ENCODE measurements at places on chromosomes 1 and 21.
A peak's percentile ranks its signal among the peaks of the same experiment; 100 is the strongest.

- H3K27me3 ChIP-seq = peaks cover 71% of the 10 kb centered on the region
- no peak overlapping the region for H3K27ac ChIP-seq
- no peak for DNase-seq
- H3K4me1 ChIP-seq = no peaks in the 10 kb centered on the region
- no peak overlapping the region for H3K4me3 ChIP-seq
Measured at GRCh38 chr1:37734629-37735591, 30.0 kb downstream of the EPHA10 start.

DNA sequence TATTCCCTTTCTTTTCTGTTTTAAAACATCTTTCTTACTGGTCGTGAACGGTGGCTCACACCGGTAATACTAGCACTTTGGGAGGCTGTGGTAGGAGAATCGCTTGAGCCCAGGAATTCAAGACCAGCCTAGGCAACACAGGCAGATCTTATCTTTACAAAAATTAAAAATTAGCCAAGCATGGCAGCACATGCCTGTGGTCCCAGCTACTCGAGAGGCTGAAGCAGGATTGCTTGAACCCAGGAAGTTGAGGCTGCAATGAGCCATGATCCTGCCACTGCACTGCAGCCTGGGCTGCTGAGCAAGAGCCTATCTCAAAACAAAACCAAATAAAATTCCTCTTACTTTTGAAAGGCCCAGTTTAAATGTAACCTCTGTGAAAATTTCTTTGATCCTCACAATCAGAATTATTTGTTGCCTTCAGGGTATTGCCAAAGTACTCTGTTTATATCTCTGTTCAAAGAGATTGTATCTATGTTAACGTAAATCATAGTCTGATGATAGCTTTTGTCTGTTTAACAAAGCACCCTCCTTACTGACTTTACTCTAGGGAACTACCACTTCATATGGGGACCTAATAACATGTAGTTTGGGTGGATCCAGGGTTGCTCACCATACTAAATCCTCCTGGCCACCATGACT is 71.6 kb downstream of the RERE start:
- no peak overlapping the region for H3K4me3 ChIP-seq
- H3K36me3 ChIP-seq = peaks cover 4% of the 10 kb centered on the region
- H3K27ac ChIP-seq = peak overlapping the region; percentile 77
- no peak for DNase-seq
- H3K27me3 ChIP-seq = no peaks in the 10 kb centered on the region
- H3K4me1 ChIP-seq = peaks cover 28% of the 10 kb centered on the region

GRCh38 chr21:37994211-37994610 is 78.0 kb upstream of the KCNJ6 start:
- peaks cover 12% of the 10 kb centered on the region for H3K27me3 ChIP-seq
- no peaks in the 10 kb centered on the region for H3K4me1 ChIP-seq
- no peak overlapping the region for H3K27ac ChIP-seq

- no peaks in the 10 kb centered on the region for H3K36me3 ChIP-seq
- H3K4me1 ChIP-seq = peaks cover 6% of the 10 kb centered on the region
- DNase-seq = no peak
Measured at GRCh38 chr21:37562920-37563640, 196.5 kb downstream of the DYRK1A start.

All from mesothelial cell of epicardium (in vitro differentiated cells).